Lower lobe of right lung (tissue), 2 donors: ENCODE measurements at places on chromosomes 11 and 22. TPM values are rescaled to one million over a fixed set of nuclear protein-coding genes. Genes with fewer than 3 reads are reported as not detected.
A peak's percentile ranks its signal among the peaks of the same experiment; 100 is the strongest.

GRCh38 chr11:69489031-69489745, 7.7 kb downstream of the LINC01488 start:
- no peaks in the 10 kb centered on the region for H3K4me1 ChIP-seq
- H3K27ac ChIP-seq: no peak overlapping the region
- no peaks in the 10 kb centered on the region for H3K36me3 ChIP-seq
- peak; percentile 43 for DNase-seq
- no peak overlapping the region for H3K4me3 ChIP-seq
- H3K27me3 ChIP-seq: no peaks in the 10 kb centered on the region

- H3K4me1 ChIP-seq: no peaks in the 10 kb centered on the region
- no peak for DNase-seq
- H3K4me3 ChIP-seq: no peak overlapping the region
- H3K36me3 ChIP-seq: no peaks in the 10 kb centered on the region
- H3K27ac ChIP-seq: no peak overlapping the region
These were observed 256.7 kb upstream of the CCDC90B start for GRCh38 chr11:83542861-83543260.

DNA sequence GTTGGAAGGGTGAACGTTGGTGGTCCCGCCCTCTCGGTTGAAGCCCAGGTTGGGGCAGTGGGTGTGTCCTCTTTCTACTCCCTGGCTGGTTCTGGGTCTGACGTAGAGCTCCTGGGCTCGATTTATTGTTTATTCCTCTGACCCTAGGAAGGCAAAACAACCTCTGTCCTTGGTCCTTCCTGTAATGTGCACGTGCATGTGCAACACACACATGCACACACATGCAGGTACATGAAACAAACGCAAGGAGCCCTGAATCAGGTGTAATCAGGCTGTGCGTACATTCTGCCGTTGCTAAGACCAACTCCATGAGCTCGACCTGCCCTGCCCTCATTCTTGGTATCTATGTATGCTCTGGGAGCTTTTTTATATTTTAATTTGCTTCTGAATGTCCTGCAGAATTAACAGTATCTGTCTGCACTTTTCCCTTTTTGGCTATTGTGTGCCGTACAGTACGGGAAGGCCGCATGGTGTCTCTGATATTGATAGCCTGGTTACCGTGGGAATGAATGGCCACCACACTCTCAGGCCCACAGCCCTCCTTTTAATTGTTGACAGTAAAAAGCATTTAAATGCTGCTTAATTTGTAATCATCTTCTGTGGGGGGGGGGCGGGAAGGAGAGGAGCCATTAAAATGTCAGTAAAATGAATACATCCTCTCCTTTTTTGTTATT, 66.0 kb upstream of the NNMT start:
- H3K27me3 ChIP-seq: no peaks in the 10 kb centered on the region
- H3K36me3 ChIP-seq: peaks cover 26% of the 10 kb centered on the region
- H3K4me1 ChIP-seq: peaks cover 69% of the 10 kb centered on the region
- H3K27ac ChIP-seq: no peak overlapping the region

GRCh38 chr11:65113839-65114238, 2.2 kb downstream of the TM7SF2 start:
- H3K27me3 ChIP-seq: no peaks in the 10 kb centered on the region
- peaks cover 39% of the 10 kb centered on the region for H3K36me3 ChIP-seq
- no peak overlapping the region for H3K4me3 ChIP-seq
- peaks cover 50% of the 10 kb centered on the region for H3K4me1 ChIP-seq

GRCh38 chr22:42414565-42415303, 17.5 kb downstream of the NFAM1 start:
- H3K4me3 ChIP-seq: no peak overlapping the region
- no peak overlapping the region for H3K27ac ChIP-seq
- peaks cover 12% of the 10 kb centered on the region for H3K4me1 ChIP-seq
- no peak for DNase-seq

TRIM5 gene
- total RNA-seq: 37.1 TPM

KDM4E gene
- not detected for total RNA-seq
